CD8-positive, alpha-beta memory T cell (primary cell): ENCODE measurements at places on chromosomes 7 and 10. TPM values are rescaled to one million over a fixed set of nuclear protein-coding genes. Genes with fewer than 3 reads are reported as not detected.

The MINPP1 gene
- polyA plus RNA-seq, result 8.7 TPM

The ZNF777 gene
- polyA plus RNA-seq, result 3.7 TPM

The NUDT13 gene
- polyA plus RNA-seq, result 0.85 TPM

The DKK1 gene
- polyA plus RNA-seq, result not detected

The XRCC2 gene
- polyA plus RNA-seq, result 0.26 TPM

The SPDYE11 gene
- 0.16 TPM for polyA plus RNA-seq

The FGF8 gene
- not detected for polyA plus RNA-seq

The GIMAP7 gene
- 861 TPM for polyA plus RNA-seq

The PCLO gene
- not detected for polyA plus RNA-seq

The CABCOCO1 gene
- polyA plus RNA-seq, result not detected

The CLEC5A gene
- polyA plus RNA-seq, result not detected

The TAS2R60 gene
- polyA plus RNA-seq, result not detected

DNA sequence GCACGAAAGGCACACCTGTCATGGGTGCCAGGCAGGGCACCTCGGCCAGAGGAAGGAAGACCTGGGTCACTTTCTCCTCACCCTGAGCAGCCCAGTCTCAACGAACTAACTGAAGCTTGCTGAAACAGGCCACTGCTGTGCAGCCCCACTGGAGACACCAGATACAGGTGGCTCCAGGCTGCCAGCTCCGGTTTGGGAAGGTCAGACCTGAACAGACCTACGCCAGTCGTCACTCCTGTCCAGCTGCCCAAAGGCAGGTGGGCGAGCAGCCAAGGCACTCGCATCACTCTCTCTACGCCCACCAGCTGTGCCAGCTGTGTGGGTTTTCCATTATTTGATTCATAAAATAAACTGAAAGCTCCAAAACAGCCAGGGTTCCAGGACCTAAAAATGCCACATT lies 256.1 kb downstream of the ZMYND11 start:
- no peak for DNase-seq

GRCh38 chr7:121879544-121879943 lies 6.6 kb downstream of the PTPRZ1 start:
- no peak for DNase-seq

- no peak for DNase-seq
Measured at GRCh38 chr10:85643845-85644525, 722.6 kb downstream of the GRID1 start.

DNA sequence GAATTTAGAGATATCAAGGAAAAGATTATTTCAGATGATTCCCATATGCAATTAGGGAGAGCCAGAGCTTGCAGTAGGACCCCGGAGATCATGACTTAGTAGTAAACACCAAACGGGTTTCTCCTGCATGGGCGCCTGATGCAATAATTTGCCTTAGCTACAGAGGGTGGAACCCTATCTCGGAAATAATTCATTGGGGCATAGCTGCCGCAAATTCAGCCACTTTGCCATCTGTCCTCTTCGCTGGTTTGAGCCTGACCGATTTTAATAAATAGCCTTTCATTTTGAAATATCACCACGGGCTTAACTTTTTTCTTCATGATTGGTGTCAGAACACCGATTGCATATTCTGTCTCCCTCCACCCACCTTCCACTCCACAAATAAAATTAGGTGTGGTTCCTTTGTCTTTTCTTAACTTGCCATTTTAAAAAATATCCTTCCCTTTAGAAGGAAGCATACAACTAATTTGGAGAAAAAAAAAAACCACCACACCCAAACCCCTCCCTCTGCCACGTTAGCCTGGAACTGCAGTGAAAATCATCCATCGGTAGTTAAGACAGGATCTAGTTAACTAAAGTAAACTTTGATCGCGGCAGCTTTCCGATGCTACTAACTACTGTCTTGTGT lies 1.4 kb downstream of the GARS1 start:
- no peak for DNase-seq

- no peak for DNase-seq
Measured at GRCh38 chr10:72276013-72276387, 2.3 kb downstream of the DDIT4 start.

DNA sequence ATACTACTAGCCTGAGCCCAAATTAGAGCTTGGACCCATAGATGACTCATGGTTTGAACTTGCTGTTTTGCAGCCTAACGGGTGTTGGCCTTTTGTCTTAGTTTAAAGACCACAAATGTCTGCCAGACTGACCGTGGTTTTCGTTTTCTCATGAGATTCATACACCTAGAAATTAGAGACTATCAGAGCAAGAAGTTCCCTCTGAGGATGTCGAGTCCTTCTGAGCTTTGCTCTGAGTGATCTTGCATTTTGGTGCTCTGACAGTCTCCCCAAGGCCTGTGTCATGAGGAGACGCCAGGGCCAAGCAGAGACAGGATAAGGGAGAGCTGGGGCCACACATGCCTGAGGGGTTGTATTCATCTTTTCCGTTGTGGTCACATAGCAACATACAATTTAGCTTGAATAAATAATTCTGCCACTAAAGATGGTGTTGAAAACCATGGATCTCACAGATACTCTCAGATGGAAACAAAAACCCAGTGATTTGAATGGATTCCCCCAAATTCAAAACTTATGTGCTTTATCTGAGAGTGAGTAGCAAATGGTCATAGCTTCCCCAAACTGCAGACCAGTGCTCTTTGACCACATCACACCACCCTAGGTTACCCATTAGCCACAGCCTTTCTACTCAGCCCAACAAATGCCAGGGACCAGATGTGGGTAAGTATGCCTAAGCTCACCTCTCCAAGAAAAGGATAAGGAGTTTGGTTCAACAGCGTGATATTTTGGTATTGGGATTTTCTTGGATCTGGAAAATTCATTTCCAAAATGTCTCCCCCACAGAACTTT lies 762.0 kb upstream of the IGFBP3 start:
- no peak for DNase-seq

- no peak for DNase-seq
Measured at GRCh38 chr7:138669364-138669763, 31.8 kb downstream of the SVOPL start.

GRCh38 chr7:4951304-4951703 lies 7.7 kb downstream of the MMD2 start:
- DNase-seq, result no peak

- no peak for DNase-seq
Measured at GRCh38 chr7:18445483-18445882, 50.1 kb upstream of the HDAC9 start.

DNA sequence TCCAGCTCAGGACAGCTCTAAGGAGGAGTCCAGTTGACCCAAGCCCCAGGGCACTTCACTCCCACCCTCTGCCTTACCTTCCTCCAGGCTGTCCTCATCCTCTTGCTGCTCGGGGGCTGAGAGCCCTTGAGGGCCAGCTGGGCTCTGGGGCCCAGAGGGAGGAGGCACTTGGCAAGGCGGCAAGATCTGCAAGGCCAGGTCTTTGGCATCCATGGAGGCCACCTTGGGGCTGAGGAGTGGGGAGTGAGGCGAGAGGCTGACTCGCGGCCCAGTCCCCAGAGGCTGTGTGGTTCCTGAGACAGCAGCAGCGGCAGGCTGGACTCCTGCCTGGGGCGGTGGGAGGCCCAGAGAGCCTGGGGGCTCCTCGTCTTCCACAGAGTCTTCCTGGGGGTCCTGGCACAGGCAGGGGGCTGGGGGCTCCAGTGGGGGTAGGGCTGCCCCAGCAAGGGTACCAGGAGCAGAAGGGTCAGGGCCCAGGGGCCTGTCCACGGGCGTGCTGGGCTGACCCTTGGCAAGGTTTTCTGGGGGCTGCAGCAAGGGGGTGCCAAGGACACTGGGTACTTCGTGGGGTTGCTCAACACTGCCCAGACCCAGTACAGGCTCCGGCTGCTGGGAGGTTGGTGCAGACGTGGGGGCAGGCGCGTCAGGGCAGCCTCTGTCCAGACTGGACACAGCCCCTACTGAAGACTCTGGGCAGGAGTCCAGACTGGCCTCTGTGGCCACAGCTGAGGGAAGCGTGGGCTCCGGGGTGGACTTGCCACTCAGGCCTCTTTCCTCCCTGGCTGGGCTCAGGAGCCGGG lies 6.5 kb downstream of the NACAD start:
- DNase-seq, result no peak

DNA sequence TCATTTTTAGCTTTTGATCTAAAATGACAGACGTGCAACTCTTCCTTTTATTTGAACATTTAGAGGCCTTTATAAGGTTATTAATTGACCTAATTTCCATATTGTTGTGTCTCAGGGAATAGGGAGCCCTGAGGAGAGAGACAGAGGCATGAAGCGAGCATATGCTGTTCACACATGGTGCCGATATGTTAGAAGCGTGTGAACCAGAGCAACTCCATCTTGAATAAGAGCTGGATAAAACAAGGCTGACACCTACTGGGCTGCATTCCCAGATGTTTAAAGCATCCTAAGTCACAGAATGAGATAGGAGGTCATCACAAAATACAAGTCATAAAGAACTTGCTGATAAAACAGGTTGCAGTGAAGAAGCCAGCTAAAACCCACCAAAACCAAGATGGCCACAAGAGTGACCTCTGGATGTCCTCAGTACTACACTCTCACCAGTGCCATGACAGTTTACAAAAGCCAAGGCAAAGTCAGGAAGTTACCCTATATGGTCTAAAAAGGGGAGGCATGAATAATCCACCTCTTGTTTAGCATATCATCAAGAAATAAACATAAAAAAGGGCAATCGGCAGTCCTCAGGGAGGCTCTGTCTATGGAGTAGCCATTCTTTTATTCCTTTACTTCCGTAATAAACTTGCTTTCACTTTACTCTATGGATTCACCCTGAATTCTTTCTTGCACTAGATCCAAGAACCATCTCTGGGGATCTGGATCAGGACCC lies 80.1 kb downstream of the SEC61G start:
- no peak for DNase-seq

GRCh38 chr10:31697271-31698180 lies 231.1 kb downstream of the ARHGAP12 start:
- no peak for DNase-seq

GRCh38 chr10:15802375-15802949 lies 57.8 kb downstream of the MINDY3 start:
- DNase-seq, result no peak
